ENCODE measurements at places on chromosomes 7 and 10.
A peak's percentile ranks its signal among the peaks of the same experiment; 100 is the strongest.

GRCh38 chr10:11684717-11685645 lies 57.2 kb upstream of the ECHDC3 start:
- DNase-seq, result no peak

DNA sequence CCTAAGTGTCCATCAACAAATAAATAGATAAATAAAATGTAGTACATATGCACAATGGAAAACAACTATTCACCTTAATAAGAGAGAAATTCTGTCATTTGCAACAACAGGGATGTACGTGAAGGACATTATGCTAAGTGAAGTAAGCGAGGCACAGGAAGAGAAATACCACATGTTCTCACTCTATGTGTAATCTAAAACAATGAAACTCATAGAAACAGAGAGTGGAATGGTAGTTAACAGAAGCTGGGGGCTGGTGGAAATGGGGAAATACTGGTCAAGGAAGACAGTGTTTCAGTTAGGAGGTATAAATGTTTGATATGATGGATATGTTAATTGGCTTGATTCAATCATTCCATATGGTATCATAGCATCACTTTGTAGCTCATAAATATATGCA lies 43.1 kb downstream of the ARL4A start:
- DNase-seq, result no peak

DNA sequence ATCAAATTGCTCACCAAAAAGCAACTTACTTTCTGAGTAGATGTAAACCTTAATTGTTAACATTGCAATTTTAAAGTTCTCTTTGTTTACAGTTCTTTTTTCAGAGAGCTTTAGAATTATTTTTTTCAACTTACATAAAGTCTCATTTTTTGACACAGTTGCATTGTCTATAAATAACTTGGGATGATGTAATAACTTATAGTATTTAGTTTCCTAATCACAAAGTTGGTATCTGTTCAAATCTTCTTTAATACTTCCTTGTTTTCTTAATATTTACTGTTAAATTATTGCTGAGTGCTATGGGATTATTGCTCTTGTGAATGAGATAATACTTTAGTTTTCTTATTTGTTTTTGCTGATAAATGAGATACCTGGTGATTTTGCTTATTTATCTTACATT lies 18.9 kb upstream of the SUV39H2 start:
- no peak for DNase-seq

DNA sequence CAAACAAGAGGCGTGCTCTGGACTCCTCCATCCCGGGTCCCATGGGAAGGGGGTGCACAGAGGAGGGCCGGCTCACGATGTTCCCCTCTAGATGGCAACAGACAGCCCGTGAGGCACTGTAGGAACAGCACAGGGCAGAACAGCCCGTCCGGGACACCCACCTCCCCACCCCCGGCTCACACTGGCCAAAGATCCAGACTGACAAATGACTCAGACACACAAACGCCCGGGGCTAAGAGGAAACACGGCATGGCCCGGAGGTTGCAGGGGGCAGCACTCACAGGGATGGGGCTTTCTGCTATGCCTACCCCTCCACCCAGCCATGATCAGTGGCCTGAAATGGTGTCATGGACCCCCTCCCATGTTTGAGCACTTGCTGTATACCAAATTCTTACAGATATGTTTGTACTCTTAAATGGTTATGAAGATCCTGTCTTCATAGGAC lies 4.9 kb upstream of the ELN start:
- DNase-seq, result peak; percentile 78

DNA sequence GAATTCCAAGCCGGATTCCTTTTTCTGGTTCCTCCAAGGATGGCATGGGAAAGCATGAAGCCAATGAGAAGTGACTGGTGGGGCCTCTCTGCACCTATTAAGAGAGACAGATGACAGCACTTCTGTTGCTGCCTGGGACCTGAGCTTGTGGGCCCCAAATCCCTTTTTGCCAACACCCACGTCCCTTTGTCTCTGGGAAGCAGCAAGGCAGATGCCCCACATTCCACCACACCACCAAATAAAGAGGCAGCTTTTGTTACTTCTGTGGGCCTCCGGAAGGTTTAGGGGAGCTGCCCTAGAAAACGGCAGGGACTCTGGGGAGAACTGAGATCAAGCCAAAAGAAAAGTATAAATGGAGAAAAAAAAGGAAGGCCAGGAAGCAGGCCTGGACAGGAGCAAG lies 3.4 kb downstream of the CCDC136 start:
- DNase-seq, result no peak

- no peak for DNase-seq
Measured at GRCh38 chr10:61779950-61780659, 117.4 kb downstream of the CABCOCO1 start.

- DNase-seq, result no peak
Measured at GRCh38 chr10:3148994-3149393, 23.6 kb downstream of the PITRM1 start.

DNA sequence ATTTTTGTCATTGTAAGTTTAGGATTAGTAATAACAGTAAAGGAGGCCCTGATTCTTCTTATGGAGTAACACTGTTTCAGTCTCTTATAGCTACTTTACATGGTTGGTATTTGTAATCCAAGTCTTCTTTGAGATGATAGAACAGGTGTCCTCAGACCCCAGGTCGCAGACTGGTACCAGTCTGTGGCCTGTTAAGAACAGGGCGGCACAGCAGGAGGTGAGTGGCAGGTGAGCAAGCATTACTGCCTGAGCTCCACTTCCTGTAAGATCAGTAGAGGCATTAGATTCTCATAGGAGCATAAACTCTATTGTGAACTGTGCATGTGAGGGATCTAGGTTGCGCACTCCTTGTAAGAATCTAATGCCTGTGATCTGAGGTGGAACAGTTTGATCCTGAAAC lies 77.3 kb downstream of the STK31 start:
- peak; percentile 29 for DNase-seq

DNA sequence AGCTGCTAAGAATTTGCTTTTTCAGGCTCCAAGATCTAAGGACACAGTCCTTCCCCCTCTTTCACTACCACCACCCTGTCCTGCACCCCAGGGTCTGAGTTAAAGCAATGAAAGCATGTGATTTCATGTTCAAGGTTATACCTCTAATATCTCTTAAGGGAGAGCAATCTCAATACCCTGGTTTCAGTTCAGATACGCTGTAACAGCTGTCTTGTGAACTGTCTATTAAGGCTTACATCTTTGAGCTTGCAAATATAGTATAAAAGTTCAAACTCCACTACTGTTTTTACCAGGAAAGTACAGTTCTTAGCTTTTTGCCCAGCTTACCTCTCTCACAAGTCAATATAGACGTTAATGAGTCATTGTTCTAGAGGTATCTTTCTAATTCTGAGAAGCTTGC lies 2.6 kb downstream of the CPVL start:
- no peak for DNase-seq

DNA sequence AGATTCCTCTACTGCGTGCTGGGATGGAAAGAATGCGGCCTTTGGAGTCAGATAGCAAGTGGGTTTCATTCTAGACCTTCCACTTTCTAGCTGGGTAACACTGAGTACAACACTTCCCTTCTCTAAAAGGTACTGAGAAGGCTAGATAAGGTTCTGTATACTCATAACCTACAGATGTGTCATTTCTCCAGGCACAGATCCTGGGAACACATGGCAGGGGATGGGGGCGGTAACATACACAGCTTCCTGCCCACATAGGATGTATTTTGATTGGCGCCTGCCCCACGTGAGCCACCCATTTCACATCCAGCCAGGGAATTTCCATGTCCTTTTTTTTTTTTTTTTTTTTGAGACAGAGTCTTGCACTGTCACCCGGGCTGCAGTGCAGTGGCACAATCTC lies 31.8 kb downstream of the KLRG2 start:
- DNase-seq, result no peak

GRCh38 chr10:23110722-23111516 lies 15.5 kb downstream of the MSRB2 start:
- DNase-seq, result no peak

DNA sequence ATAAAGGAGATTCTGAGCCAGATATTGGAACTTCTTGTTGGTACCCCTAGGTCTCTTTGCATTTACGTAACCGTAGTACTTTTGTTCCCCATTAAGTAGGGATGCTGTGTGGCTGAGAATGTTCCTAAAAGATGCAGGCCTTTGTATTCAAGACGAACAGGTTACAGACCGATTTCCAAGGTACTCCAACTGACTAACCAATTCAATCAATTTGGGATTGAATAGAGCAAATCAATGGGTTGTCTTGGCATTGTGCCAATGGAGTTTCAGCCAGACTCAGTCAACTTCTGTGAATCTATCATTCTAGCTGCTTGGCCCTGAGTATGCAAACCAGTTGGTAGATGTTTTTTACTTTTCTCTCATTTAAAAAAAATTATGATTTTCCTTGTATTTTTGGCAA lies 347.3 kb upstream of the NPVF start:
- DNase-seq, result no peak

- no peak for DNase-seq
Measured at GRCh38 chr7:91660734-91661356, 219.7 kb downstream of the MTERF1 start.

GRCh38 chr7:14751461-14751860 lies 151.1 kb downstream of the DGKB start:
- DNase-seq, result no peak

GRCh38 chr7:74029089-74029785 lies 1.3 kb downstream of the ELN start:
- DNase-seq, result peak; percentile 85

GRCh38 chr7:46747869-46748576 lies 827.0 kb upstream of the IGFBP3 start:
- DNase-seq, result no peak

- DNase-seq, result no peak
Measured at GRCh38 chr7:54837168-54837567, 78.2 kb upstream of the SEC61G start.

DNA sequence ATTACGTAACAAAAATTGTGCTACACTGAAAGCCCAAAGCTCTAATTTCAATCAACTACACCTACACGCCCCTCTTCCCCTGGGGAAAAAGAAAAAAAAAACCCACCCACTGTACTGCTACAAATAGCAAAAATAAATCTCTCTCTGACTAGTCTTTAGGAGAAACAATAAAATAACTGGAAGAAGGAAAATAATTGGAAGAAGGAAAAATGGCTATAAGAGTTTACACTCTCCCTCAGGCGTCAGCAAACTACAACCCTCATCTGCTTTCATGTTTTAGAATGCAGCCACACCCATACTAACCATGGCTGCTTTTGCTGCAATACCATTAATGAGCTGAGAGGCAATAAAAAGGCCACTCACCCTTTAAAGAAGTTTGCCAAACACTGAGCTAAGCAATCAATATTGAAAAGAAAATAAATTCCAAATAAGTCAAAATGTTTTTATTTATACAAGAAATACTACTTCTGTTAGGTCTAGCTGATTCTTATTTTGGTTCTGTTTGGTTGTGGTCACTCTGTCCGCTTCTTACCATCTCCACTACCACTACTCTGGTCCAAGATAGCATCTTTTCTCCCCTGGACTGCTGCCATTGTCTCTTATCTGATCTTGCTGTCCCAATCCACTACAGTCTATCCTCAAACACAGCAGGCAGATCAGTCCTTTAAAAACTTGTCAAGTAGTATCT lies 3.8 kb downstream of the MINDY3 start:
- DNase-seq, result no peak

GRCh38 chr10:43314626-43315495 lies 48.0 kb upstream of the RASGEF1A start:
- DNase-seq, result no peak

DNA sequence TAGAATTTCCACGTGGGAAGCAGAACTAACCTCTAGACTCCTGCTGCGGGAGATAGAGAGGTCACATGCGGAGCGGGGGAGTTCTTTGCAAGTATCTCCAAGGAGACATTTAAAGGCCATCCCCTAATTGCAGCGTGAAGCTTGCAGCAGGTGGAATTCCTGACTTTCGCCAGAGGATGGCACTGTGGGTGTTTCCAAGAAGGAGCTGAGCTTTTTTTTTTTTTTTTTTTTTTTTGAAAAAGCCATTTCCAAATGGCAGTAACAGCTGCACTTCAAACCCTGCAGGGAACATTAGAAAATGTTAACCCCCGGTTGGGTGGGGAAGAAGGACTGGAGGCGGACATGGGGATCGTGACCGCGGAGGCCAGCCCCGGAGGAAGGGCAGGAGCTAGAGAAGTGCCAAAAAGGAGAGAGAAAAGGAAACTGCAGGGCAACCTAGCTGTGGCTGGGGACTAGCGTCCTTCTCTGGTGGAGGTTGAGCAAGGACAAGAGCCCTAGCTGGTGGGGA lies 487.7 kb downstream of the TYW1 start:
- DNase-seq, result peak; percentile 93

GRCh38 chr7:151275813-151276577 lies 27.5 kb upstream of the SMARCD3 start:
- DNase-seq, result no peak

DNA sequence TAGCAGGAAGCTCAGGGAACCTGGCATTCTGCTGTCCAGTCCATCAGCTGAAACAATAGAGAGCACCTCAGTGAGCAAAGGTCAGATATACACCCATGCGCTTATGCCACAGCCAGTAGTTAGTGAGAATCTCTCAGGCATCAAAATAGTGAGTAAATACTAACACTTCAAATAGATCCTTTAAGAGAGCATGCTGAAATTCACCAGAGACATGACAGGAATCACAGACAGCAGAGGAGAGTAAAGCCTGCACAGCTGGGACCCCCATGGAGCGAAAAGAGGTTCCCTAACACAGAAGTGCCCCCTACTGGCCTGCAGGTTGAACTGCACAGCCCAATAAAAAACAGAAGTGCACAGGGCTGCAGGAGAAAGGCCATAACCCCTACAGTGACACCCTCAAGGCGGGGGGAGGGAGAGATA lies 57.6 kb upstream of the ANTXRL start:
- peak; percentile 26 for DNase-seq

DNA sequence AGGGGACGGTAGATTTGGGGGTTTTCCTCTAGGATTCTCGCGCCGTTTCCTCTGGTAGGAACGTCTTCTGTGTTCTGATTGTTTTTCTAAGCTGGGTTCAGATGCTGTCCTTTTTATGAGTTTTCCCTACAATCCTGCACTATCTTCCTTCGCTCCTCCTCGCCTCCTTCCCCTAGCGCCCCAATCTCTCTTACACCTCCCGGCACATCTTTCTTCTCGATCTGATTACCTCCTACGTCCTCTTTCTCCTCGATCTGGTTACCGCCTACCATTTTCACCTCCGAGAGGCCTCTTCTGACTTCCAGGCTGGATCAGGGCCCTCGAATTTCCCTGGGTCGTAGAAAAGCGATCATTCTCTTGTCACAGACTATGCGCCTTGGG lies 413 bp downstream of the BUD31 start:
- DNase-seq, result no peak

DNA sequence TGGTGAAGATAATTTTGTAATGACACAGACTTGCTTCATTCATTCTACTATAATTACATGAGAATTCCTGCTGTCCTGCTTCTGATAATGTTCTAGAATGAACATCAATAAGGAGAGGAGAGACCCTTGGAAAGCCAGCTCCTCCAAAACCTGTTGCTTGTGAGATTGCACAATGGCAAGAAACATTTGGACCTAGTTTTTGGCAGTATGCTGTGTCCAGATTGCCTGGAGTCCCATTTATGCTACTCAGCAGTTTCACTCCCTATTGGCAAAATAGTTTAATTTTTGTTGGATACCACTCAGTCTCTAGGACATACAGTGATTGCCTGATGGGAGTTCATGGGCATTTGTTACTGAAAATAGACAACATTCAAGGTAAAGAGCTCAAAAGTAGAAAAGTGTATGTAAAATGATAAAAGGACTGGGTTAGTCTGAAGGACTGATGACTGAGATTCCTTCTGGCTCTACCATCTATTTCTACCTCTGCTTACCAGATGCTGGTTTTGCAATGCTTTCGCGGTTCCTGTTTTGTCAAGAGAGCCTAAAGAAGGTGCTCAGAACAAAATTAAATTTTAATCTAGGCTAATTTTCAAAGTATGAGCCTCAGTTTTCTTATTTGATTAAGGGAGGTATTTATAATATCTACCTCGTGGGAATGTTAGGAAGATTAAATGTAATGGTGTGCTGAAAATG lies 8.0 kb upstream of the ACTR3B start:
- no peak for DNase-seq
